Neural crest cell (in vitro differentiated cells): ENCODE measurements at places on chromosomes 12 and 14.

DNA sequence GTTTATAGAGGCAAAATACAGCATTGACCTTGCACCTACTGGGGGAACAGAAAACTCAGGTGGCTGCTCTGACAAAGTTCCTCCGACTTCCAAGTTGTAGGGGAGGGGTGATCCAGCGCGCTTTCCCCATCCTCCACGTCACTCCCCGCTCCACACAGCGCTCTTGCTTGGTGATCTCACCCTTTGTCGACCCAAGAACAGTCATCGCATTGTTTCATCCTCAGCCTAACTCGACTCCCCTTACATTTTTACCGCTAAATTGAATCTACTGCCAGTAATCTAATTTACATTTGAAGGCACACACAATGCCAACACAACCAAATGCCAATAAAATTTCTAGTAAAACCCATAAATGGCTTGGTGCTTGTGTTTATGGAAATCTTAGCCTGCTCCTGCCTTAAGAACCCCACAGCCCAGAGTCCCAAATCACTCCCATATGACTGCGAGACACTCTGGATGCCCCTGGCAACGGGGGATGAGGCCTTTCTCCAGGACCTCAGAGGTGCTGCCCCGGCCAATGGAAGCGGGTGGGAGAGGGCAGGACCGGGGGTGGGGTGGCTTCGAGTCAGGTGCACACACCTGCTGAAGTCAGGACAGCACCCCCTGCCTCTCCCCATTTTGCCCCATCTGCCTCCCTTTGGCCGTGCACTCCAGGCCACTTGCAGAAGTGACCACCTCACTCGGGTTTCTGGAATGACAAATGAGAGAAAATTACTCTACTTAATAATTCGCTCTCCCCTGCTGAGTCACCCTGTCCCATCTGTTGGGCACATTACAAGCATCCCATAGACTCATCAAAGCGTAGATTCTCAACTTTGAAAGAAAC is 98.2 kb upstream of the GSC start:
- DNase-seq: peak; percentile 35

DNA sequence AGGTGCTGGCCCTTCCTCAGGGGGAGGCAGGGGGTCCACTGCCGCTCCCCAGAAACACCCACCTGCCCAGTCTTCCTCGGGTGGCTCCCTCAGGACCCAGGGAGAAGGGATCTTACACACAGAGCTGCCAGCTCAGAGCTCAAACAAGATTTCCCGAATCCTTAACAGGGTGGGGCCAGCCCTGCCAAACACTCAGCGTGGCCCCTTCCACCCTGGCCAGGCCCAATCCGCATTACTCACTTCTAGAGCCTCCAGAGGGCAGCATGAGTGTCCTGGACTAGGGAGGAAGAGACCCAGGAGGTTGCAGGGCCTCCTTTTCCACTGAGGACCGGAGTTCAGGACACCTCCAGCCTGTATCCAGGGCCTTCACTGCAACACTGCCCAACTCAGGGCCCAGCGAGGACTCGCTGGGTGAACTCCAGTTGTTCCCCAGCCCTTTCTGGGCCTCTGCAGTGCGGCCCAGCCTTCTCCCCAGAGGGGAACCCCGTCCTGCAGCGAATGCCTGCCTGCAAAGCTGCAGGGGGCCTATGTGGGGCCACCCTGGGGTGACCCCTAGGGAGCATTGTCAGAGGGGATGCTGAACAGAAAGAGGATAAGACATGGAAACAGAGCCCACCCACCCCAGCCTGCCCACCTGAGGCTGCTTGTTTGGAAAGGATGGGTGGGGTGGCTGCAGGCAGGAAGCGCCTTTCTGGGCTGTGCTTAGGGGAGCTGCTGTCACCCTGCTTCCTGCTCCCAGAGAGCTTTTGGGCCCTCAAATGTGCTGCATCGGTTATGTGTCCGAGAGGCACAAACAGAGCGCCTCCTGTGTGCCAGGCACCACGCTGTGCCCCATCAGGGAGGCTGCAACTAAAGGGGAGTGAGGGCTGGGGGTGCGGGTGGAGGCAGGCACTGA is 43.8 kb downstream of the CCNK start:
- no peak for DNase-seq

DNA sequence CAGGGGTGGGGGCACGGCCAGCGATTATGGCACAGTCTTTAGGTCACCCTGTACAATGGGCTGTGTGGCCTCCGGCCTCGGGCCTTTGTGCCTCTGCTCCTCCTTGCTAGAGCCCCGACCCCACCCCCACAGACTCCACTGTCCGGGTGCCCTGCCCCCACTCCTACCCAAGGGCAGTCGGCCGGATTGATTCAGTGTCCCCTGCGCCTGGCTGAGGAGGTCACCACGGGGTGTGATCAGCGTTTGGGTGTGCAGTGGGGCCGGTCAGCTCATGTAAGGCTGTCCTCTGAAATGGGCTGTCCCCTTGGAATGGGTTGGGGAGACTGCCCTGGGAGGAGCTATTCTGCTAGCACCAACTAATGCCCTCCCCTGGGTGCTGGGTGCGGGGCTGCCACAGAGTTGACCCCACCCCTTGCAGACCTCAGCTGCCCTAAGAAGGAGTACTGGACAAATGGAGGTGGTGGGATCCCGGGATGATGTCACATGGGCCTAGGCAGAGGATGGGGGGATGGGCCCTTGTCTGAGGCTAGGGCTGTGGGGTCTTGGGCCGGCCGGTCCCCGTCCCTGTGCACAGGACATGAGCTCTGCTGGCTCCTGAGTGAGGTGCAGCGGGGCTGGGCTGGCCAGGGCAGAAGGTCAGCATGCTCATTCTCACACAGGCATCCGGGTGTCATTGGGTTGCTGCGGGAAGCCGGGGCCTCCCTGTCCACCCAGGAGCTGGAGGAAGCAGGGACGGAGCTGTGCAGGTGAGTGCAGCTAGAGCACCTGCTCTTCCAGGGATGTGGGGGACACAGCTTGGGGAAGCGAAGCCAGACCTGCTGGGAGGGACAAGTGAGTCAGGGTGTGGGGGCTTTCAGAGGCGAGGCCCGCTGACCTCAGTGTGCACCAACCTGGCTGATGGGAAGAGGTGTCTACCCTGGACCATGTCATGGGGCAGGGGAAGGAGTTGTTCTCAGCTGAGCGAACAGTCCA is 23.4 kb downstream of the ASPG start:
- no peak for DNase-seq

DNA sequence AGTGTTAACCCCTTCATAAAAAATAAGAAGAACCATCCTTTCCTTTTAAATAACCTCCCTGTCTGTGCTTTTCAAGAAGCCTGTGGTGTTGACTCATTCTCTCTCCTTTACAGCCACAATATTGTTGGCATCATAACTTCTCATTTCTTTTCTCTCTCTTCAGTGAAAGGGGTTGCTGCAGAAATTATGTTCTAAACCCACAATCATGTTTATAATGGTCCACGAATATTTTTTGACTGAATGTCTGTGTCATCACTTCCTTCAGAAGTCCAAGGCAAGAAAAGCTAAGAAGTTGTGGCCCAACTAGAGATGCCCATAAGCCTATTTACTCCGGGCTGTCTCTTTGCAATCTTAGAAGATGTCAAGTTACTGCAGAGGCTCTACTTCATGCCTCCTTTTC is 488.3 kb downstream of the APAF1 start:
- DNase-seq: no peak

DNA sequence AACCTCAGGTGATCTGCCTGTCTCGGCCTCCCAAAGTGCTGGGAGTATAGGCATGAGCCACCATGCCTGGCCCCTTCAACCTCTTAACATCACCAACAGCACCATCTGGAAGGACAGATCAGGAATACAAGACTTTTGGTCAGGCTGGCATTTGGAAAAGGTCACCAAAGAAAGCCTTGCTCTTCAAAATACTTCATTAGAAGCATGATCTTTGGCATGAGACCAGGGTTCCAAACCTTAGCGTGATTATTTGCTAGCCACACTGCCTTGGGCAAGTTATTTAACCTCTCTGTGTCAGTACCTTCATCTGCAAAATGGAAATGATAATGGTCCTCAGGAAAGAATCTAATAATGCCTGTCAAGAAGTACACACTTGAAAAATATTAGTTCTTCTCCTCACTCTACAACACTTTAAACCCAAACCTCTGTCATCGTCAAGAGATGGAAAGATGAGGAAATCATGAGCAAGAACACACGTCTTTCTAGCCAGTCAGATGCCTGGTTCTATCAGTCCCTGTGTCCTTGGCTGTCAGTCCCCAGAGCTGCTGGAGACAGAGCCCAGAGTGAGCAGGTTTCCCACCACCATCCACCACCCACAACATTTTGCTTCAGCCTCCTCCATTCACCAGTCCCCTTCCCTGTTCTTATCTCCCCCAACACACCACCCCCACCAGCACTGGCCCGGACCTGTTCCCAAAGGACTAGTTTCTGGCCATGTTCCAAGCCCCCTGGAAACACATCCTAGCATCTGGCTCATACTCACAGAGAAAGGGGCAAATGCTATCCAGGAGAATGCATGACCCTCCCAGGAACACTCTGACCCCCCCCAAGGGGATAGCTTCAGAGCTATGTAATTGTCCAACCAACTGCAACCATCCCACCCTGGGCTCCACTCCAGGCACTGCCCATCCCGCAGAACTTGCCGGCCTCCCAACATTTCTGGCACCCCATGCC is 2.0 kb downstream of the ADCY6 start:
- no peak for DNase-seq

DNA sequence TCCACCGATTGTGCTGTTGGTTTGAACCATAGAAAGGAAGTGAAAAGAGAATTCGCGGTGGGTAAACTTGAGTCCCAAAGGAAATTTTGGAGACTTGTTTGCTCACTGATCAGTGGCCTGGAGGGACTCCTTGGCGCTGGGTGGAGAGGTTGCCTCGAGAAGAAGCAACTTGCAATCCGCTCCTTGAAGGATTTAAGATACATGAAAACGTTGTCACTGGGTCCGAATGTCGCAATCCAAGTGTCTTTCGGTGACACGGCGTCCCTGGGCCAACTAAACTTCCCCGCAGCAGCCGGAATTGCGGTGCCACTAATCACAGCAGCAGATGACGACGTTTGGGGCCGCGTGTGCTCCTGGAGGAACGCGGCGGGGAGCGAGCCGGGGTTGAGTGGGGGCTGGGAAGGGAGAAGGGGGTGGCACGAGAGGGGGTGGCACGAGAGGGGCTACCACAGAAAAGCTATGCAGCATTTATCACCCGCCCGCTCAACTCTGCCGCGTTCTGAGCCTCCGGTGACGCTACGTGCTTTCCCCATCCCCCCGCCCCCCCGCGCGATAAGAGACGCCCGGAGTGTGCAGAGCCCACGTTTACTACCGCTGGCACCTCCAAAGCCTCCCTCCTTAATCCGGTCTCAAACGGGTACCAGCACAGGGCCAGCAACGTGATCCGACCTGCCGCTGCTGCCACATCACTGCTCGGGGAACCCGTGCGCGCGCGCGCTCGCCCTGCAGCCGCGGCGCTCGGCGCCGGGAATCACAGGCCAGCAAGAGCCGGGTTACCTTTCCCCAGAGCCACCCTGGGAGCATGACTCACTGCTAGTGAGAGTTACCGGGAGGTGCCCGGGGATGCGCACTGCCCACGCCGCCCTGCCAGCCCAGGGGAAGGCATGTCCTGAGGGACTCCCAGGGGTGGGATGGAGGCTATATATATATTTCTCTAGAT is 833 bp upstream of the BHLHE41 start:
- peak; percentile 43 for DNase-seq

GRCh38 chr14:23066368-23066767 is 9.0 kb upstream of the CDH24 start:
- DNase-seq: no peak

DNA sequence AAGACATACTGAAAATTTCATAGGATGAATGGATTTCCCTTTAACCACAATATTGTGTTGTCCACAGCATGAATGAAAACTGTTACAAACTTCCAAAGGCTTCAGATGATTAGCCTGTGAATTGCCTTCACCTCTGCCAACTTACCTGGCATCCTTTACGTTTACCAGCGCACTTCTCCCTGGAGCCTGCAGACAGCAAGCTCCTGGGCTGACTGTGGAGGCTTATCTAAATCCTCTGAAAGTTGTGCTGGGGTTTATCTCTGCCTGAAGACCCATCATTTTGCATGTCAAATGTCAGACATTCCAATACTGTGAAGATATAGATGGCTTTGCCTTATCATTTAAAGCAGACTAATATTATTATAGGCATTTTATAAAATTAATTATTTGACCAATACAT is 403.0 kb downstream of the SYT1 start:
- DNase-seq: no peak

GRCh38 chr12:77686760-77687159 is 143.9 kb upstream of the NAV3 start:
- no peak for DNase-seq

GRCh38 chr14:104321088-104321801 is 182.9 kb downstream of the KIF26A start:
- DNase-seq: no peak

GRCh38 chr14:88002421-88003075 is 2.4 kb upstream of the GPR65 start:
- DNase-seq: no peak

- no peak for DNase-seq
Measured at GRCh38 chr12:22588817-22589216, 36.2 kb upstream of the ETNK1 start.

DNA sequence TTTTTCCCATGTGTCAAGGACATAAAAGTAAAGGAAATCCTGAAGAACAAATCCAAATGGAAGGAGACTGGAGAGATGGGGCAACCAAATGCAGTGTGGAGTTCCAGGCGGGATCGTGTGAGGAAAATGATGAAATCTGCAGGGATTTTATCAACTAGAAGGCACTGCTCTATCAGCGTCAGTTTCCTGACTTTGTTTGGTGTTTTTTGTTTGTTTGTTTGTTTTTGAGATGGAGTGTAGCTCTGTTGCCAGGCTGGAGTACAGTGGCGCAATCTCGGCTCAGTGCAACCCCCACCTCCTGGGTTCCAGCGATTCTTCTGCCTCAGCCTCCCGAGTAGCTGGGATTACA is 43.3 kb upstream of the GPR132 start:
- DNase-seq: no peak

GRCh38 chr12:98595243-98595988 is 1.9 kb downstream of the SLC25A3 start:
- no peak for DNase-seq
